ENCODE measurements at places on chromosomes 5 and 9. TPM values are rescaled to one million over a fixed set of nuclear protein-coding genes. Genes with fewer than 3 reads are reported as not detected.

HMMR gene
- polyA plus RNA-seq, result 14.7 TPM

LHX6 gene
- polyA plus RNA-seq, result 3.0 TPM

SGCD gene
- polyA plus RNA-seq, result not detected

OBP2B gene
- polyA plus RNA-seq, result 0.12 TPM

CER1 gene
- not detected for polyA plus RNA-seq
